ENCODE measurements at places on chromosomes 7 and 10.

GRCh38 chr7:108136191-108136688, 6.1 kb upstream of the LAMB4 start:
- no peak overlapping the region for H3K4me3 ChIP-seq
- H3K27me3 ChIP-seq = peaks cover 12% of the 10 kb centered on the region
- H3K36me3 ChIP-seq = peaks cover 1% of the 10 kb centered on the region
- DNase-seq = no peak
- H3K27ac ChIP-seq = peak overlapping the region; percentile 30

- no peaks in the 10 kb centered on the region for H3K27me3 ChIP-seq
- no peaks in the 10 kb centered on the region for H3K36me3 ChIP-seq
- no peaks in the 10 kb centered on the region for H3K4me1 ChIP-seq
- no peak overlapping the region for H3K27ac ChIP-seq
- H3K4me3 ChIP-seq = no peak overlapping the region
Observed at GRCh38 chr10:2173327-2173726, 436.0 kb upstream of the ADARB2 start.

DNA sequence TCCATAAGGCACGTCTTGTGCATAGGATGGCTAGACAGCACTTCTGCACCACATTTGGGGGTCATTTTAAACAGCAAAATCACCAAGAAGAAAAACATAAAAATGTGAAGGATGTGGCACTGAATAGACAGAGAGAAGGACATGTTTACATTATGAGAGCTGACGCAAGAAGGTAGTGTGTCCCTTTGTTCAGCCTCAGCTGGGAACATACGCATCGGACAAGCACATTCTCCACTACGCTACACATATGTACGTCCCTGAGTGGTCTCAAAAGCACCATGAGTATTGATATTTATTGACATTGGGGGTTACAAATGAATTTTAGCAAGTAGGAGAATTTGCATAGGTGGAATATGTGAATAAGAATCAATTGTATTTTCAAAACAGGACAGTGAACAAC, 20.2 kb downstream of the DDC start:
- no peak for DNase-seq
- no peak overlapping the region for H3K4me3 ChIP-seq
- H3K36me3 ChIP-seq = no peaks in the 10 kb centered on the region

DNA sequence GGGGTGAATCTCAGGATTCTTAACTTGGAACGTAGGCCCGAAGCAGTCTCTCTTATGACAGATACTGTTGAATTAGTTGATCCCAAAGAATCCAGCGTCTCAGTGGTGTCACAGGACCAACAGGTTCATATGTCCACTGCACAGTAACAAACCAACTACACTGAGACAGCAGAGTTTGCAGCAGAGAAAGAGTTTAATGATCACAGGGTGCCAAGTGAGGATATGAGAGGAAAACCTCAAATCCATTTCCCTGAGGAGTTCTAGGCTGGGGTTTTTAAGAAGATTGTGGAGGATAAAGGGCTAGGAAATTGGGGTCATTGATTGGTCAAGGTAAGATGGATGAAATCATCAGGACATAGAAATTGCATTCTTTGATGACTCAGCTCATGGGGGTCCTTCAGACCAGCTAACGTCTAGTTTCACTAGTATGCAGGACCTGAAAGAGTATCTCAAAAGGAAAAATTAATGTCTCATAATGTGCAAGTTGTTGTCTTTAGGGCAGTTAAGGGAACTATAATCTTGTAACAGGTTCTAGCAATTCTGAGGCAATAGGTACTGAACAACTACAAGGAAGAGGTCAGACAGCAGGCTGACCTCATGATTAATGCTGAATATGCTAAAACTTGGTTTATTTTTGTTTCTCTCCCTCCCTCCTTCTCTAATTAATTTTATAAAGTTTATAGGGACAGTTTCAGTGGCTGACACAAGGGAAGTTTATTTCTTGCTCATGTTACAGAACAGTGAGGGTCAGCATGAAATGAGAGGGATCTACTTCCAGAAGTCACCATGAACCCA, 310.9 kb upstream of the NEBL start:
- no peaks in the 10 kb centered on the region for H3K36me3 ChIP-seq
- no peak overlapping the region for H3K27ac ChIP-seq
- H3K27me3 ChIP-seq = peaks cover 35% of the 10 kb centered on the region
- no peaks in the 10 kb centered on the region for H3K4me1 ChIP-seq
- no peak overlapping the region for H3K4me3 ChIP-seq
- no peak for DNase-seq

GRCh38 chr7:140022582-140023211, 40.1 kb downstream of the PARP12 start:
- DNase-seq = no peak
- H3K27ac ChIP-seq = no peak overlapping the region
- H3K27me3 ChIP-seq = no peaks in the 10 kb centered on the region
- H3K36me3 ChIP-seq = peaks cover 32% of the 10 kb centered on the region
- H3K4me1 ChIP-seq = peaks cover 8% of the 10 kb centered on the region

GRCh38 chr7:127287133-127287532, 34.4 kb upstream of the GRM8 start:
- DNase-seq = no peak
- H3K36me3 ChIP-seq = no peaks in the 10 kb centered on the region
- no peaks in the 10 kb centered on the region for H3K4me1 ChIP-seq
- peaks cover 54% of the 10 kb centered on the region for H3K27me3 ChIP-seq
- H3K4me3 ChIP-seq = no peak overlapping the region

- peaks cover 70% of the 10 kb centered on the region for H3K27me3 ChIP-seq
- no peak overlapping the region for H3K4me3 ChIP-seq
- H3K36me3 ChIP-seq = peaks cover 14% of the 10 kb centered on the region
- H3K4me1 ChIP-seq = no peaks in the 10 kb centered on the region
- no peak for DNase-seq
Observed at GRCh38 chr10:27659786-27660185, 85.8 kb downstream of the MKX start.

- DNase-seq = no peak
- no peak overlapping the region for H3K4me3 ChIP-seq
- no peaks in the 10 kb centered on the region for H3K4me1 ChIP-seq
- no peak overlapping the region for H3K27ac ChIP-seq
- H3K36me3 ChIP-seq = no peaks in the 10 kb centered on the region
Observed at GRCh38 chr7:131895541-131896164, 339.2 kb upstream of the PODXL start.

DNA sequence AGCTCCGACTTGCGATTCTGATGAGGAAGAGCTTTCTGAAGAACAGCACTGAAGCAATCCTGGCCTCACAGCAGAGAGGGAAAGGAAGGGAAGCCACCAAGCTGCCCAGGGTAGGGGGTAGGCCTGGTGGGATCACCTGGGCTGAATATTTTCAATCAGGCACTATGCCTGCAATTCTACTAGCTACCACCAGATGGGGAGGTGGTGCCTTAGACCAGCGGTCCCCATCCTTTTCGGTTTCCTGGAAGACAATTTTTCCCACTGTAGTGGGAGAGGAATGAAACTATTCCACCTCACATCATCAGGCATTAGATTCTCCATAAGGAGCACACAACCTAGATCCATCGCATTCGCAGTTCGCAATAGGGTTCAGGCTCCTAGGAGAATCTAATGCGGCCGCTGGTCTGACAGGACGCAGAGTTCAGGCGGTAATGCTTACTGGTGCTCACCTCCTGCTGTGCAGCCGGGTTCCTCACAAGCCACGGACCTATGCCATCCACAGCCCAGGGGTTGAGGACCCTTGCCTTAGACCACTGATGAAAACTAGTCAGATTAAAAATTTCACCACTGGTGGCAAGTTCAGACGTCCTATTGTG, 2.7 kb downstream of the LRRC20 start:
- no peak overlapping the region for H3K27ac ChIP-seq
- peaks cover 2% of the 10 kb centered on the region for H3K36me3 ChIP-seq
- no peak overlapping the region for H3K4me3 ChIP-seq
- peaks cover 19% of the 10 kb centered on the region for H3K4me1 ChIP-seq

- no peaks in the 10 kb centered on the region for H3K27me3 ChIP-seq
- H3K27ac ChIP-seq = no peak overlapping the region
- peaks cover 64% of the 10 kb centered on the region for H3K4me1 ChIP-seq
Observed at GRCh38 chr7:4692055-4692454, 10.0 kb downstream of the FOXK1 start.

GRCh38 chr7:69756235-69756634, 158.0 kb downstream of the AUTS2 start:
- DNase-seq = no peak
- no peak overlapping the region for H3K4me3 ChIP-seq
- H3K4me1 ChIP-seq = no peaks in the 10 kb centered on the region
- H3K36me3 ChIP-seq = no peaks in the 10 kb centered on the region
- H3K27me3 ChIP-seq = no peaks in the 10 kb centered on the region

- no peaks in the 10 kb centered on the region for H3K27me3 ChIP-seq
- H3K4me1 ChIP-seq = no peaks in the 10 kb centered on the region
- H3K4me3 ChIP-seq = no peak overlapping the region
Observed at GRCh38 chr10:120598386-120598785, 141.4 kb downstream of the PLPP4 start.

DNA sequence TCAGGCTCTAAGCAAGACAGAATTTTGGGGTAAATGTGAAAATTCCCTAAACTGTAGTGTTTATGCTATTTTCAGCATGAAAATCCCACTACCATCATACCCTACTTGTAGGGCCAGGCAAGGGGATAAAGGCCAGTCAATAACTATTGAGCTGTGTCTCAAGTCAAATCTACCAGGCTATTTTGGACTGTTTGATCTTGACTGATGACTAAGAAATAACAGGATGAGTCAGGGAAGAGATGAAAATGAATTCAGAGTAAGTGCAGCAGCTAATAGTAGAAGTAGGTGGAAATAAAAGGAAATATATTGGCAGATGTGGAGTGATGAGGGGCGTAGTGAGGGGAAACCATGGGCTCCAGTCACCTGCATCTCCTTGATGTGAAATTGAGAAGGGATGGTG, 225.8 kb upstream of the PHYHIPL start:
- no peaks in the 10 kb centered on the region for H3K27me3 ChIP-seq
- H3K4me1 ChIP-seq = no peaks in the 10 kb centered on the region
- H3K36me3 ChIP-seq = no peaks in the 10 kb centered on the region
- DNase-seq = no peak
- H3K4me3 ChIP-seq = no peak overlapping the region
- H3K27ac ChIP-seq = no peak overlapping the region

GRCh38 chr10:48649349-48649944, 35.2 kb upstream of the WDFY4 start:
- no peaks in the 10 kb centered on the region for H3K4me1 ChIP-seq
- peaks cover 17% of the 10 kb centered on the region for H3K27me3 ChIP-seq
- no peak overlapping the region for H3K4me3 ChIP-seq

DNA sequence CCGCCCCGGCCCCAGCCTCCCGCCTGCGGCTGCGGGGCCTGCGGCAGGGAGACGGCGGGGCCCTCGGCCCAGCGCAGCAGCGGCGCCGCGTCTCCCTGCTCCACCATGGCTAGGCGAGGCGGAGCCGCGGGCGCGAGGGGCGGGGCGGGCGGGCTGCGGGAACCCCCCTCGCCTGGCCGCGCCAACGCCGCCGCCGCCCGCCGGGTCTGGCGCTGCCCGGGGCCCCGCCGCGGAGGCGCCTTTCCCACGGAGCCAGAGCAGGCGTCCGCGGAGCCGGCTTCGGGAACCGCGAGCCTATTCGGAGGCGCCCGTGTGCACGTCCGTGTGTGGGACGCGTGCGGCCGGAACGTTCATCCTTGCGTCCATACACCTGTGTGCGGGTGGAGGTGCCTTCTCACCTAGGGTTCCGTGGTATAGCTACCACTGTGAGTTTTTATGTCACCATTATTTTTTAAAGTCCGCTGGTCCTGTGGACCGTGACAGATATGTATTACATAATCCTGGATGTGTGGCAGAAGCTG, at the start of gene DENND11:
DENND11 (minus strand) TSS at position 120 of the 521 bp plus-strand sequence; CDS start at position 107, 13 bp downstream.
- DNase-seq = peak; percentile 28
- H3K27ac ChIP-seq = peak within 1 kb of the TSS; percentile 93
- peaks cover 13% of the 10 kb centered on the region for H3K36me3 ChIP-seq
- H3K4me3 ChIP-seq = peak within 1 kb of the TSS; percentile 88

DNA sequence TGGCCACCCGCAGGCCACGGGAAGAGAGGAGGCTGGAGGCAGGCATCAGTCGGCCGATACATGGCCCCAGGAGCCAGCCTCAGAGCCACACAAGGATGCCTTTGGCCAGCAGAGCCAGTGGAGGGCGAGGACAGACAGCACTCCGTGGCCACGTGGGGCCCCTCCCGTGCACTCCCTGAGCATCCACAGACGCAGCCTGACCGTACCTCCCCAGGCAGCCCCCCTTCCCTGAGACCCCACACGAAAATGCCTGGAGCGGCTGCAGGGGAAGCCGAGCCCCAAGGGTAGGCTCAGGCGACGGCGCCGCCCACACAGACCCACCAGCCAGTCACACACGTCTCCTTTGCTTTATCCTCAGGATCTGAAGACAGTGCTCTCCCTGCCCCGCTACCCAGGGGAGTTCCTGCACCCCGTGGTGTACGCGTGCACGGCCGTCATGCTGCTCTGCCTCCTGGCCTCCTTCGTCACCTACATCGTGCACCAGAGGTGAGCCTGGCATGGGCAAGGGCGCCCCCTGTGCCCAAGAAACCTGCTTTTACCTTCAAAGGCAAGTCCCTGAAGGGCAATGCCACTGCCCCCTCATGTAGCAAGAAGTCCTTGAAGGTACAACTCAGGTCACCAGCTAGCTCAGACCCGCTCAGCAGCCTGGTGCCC, 9.0 kb downstream of the ADGRA1 start:
- no peaks in the 10 kb centered on the region for H3K36me3 ChIP-seq
- H3K4me1 ChIP-seq = no peaks in the 10 kb centered on the region
- no peak overlapping the region for H3K27ac ChIP-seq
- H3K4me3 ChIP-seq = no peak overlapping the region

DNA sequence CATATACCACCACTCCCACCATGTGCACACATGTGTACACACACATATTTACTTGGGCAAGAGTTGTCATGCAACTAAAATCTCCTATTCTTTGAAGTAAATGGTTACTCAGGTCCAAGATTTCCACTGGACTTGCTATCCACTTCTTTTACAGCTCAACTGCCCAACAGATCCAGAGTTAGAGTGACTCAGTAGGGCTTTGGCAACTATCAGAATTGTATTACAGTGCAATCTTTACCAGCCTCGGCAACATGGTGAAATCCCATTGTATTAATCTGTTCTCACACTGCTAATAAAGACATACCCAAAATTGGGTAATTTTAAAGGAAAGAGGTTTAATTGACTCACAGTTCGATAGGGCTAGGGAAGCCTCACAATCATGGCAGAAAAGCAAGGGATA, 51.9 kb upstream of the ABLIM1 start:
- no peaks in the 10 kb centered on the region for H3K27me3 ChIP-seq
- peaks cover 2% of the 10 kb centered on the region for H3K36me3 ChIP-seq
- H3K4me1 ChIP-seq = no peaks in the 10 kb centered on the region
- H3K4me3 ChIP-seq = no peak overlapping the region
- DNase-seq = no peak
- no peak overlapping the region for H3K27ac ChIP-seq

DNA sequence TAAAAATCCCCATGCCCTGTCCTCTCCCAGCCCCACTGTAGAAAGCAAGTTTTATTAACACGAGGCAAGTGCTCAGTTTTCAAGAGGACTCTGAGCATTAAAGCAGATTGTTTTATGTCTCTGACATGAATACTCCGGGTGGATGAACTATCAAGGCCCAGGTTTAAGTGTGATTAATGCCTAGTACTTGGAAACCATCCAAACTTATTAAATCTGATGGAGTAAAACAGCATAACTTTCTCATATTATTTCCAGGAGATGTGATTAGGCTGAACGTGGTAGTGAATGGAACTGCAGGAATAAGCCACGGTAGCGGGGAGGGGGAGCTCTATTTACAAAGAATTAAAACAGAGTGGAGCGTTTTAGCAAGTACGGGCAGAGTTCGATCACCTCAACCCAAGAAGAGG, 144.2 kb upstream of the RNF32 start:
- no peaks in the 10 kb centered on the region for H3K4me1 ChIP-seq
- DNase-seq = no peak
- H3K36me3 ChIP-seq = peaks cover 1% of the 10 kb centered on the region
- H3K4me3 ChIP-seq = no peak overlapping the region
